ENCODE measurements at places on chromosomes 16 and 17.

DNA sequence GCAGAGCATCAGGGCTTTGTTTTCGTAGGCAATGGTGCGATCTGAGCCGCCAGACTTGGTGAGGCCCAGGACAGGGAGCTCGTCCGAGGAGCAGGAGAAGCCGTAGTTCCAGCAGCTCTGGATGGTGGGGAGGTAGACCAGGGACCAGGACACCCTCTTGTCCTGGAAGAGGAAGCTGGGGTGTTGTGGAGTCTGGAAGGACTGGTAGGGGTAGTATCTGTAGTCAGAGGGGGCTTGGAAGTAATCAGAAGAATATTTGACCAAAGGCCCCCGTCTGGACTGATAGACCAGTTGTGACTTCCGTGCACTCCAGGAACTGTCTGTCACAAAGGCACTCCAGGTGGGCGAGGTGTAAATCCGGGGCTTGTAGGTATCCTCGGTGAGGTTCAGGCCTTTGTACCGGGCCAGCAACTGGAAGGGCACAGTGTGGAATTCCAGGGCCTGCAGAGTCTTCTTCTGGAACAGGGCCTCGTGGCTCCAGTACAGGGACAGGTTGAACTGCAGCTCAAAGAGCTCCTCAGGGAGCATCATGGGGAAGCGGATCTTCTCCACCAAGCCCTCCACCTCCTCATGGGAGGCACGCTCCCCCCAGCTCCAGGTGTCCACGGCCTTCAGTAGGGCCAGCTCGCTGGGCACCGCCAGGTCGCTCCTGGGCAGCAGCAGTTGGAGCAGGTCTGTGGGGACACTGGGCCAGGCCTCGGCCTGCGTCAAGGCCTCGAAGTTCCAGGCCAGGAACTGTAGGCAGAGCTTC lies 7.8 kb downstream of the LGALS3BP start:
- no peak for DNase-seq

- DNase-seq, result no peak
Observed at GRCh38 chr16:1923299-1924034, 5.3 kb upstream of the HS3ST6 start.

DNA sequence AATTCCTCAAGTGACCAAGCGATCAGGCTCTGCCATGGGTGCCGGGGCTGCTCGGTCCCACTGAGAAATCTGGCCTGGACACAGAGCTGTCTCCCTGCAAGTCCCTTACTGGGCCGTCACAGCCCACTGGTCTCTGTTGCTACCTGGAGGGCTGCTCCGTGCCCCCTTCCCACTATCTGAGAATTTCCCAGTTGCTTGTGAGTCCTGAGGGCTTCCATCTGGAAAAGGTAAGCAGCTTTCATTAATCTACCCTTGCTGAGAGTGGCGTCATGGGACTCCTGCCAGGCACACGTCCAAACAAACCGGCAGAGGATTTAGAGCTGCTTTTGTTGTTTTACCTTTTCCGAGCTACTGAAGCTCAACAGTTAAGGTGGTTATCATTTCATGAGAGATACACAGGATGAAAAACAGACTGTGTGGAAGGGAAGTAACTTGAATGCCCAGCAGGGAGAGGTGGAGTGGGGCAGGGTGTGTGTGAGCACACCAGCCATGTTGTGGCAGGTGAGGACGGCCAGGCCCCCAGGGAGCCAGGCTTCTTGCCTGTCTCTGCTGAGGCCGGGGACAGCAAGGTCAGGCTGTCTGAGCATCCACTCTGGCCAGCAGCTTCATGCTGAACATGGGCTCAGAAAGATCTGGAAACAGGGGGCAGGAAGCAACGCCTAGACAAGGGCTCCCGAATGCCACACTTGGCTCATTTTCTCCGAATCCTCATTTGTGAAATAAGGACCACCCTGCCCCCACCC lies 50.6 kb downstream of the GTF3C1 start:
- DNase-seq, result no peak

- no peak for DNase-seq
Observed at GRCh38 chr17:2051061-2051932, 3.6 kb upstream of the HIC1 start.

GRCh38 chr16:56466344-56466743 lies 15.0 kb downstream of the OGFOD1 start:
- DNase-seq, result no peak

DNA sequence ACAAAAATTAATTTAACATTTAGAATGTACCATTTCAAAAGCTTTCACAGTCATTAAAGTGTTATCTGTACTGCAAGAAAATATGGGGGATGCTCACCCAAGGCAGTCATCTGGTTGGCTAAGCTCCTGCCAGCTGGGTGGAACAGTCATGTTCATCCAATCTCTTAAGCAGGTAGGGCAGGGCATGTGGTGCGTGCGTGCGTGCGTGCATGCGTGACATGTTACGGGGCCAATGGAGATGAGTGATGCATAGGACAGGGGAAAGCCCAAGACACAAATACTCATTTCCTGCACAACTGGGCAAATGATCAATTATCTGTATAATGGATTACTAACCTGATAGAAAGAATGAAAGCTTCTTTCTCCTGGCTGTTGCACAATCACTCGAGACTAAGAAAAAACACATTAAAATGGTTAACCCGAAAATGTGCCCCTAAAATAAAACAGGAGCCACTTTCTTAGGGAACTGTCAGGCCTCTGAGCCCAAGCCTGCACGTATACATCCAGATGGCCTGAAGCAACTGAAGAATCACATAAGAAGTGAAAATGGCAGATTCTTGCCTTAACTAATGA lies 104.4 kb downstream of the MYO1D start:
- no peak for DNase-seq

Data from activated CD4-positive, alpha-beta T cell treated with anti-CD3 and anti-CD28 coated beads, Interleukin-2, Interleukin-6, amounts not matched to agents 100 ng/mL and 50 ng/mL, durations not matched to agents 16 hours and 8 hours (primary cell).